ENCODE measurements at places on chromosomes 6 and 20.

DNA sequence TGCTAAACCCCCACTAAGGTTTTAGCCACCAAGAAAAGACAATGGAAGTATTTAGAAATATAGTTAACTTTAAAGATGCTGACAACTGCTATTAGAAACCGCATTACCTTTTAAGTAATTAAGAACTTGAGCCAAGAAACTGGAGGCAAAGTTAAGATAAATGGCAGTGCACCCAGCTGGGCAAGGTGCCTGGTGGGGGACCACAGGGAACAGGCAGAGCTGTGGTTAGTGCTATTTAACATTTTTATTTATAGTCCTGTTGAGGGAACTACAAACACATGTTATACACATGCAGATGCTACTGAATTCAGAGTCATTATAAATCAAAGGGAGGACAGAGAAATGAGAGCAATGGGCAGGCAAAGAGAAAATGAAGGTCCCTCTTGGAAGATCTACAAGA lies 447.9 kb downstream of the TFAP2B start:
- DNase-seq = no peak

- no peak for DNase-seq
These were observed 13.8 kb downstream of the PCIF1 start for GRCh38 chr20:45948261-45948733.

- DNase-seq = no peak
These were observed 73.9 kb downstream of the MDN1 start for GRCh38 chr6:89745716-89746115.

GRCh38 chr6:81690073-81690472 lies 62.4 kb downstream of the TENT5A start:
- DNase-seq = no peak

DNA sequence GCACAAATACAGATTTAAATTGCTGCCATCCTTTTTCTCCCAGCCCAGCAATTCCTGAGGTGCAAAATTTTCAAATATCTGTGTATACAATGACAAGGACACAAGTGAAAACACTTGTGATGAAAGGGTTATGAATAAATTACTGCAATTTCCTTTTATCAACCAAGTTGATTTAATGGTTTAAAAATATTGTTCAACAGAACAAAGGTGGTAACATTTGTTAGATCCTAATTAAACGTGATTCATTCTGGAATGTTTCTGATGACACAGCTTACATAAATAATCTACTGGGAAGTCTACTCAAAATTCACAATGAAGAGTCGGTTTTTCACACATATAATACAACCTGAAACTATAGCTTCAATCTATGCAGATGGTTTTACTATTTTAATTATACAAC lies 17.1 kb downstream of the B4GALT5 start:
- DNase-seq = no peak

GRCh38 chr20:31704225-31705119 lies 18.2 kb downstream of the BCL2L1 start:
- DNase-seq = no peak

- no peak for DNase-seq
These were observed 92.2 kb downstream of the CTNNBL1 start for GRCh38 chr20:37786043-37786442.

- DNase-seq = no peak
These were observed 725.5 kb downstream of the TBC1D32 start for GRCh38 chr6:120608826-120609225.

- no peak for DNase-seq
These were observed 129.3 kb upstream of the TOP1 start for GRCh38 chr20:40899344-40899743.

DNA sequence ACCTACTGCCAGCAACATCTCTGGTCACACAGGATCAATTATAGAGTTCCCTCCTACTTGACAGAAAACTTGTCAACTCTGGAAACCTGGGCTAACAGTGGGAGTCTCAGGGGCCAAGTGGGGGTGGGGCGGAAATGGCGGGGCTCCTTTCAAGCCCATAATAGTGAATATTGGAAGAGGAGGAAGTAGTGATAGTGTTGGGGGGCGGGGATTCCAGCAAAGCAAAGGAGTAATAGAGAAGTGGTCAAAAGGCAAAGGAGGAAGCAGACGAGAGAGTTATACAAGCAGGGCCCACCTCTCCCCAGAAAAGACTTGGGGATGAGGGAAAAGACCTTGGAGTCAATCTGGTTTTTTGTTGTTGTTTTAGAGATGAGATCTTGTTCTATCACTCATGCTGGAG lies 2.1 kb downstream of the DEF6 start:
- no peak for DNase-seq

DNA sequence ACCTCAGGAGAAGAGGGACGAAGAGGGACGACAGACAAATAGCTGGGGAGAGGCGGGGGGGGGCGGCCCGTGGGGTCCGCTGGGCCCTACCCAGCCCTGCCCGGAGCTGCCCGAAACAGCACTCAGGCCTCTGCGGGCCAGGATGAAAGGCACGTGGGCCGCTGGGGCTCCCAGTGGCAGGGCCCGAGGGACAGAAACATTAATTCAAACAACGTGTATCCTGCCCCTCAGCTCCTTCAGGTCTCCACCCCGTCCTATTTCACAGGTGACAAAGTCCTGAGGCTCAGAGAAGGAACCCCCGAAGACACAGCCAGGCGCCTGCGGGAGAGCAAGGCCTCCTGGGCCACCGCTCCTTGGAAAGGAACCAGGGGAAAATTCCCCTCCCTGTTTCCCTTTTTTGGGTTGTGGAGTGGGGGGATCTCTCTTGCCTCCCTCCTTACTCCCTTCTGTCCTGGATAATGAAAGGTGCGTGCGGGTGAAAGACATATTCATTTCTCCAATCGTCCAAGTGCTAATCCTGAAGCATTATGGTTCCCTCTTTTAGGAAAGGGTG lies 93.3 kb downstream of the RNASET2 start:
- DNase-seq = no peak

DNA sequence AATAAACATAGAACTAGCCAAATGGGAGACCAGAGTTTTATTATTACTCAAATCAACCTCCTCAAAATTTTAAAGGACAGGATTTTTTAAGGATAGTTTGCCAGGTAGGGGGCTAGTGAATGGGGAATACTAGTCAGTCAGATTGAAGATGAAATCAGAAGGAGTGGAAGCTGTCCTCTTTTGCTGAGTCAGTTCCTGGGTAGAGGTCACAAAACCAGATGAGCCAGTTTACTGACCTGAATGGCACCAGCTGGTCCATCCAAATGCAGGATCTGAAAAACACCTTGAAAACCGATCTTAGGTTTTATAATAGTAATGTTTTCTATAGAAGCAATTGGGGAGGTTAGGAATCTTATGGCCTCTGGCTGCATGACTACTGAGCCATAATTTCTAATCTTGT lies 558.2 kb downstream of the PKHD1 start:
- no peak for DNase-seq

- no peak for DNase-seq
These were observed 56.0 kb downstream of the RPRD1B start for GRCh38 chr20:38089500-38089899.

DNA sequence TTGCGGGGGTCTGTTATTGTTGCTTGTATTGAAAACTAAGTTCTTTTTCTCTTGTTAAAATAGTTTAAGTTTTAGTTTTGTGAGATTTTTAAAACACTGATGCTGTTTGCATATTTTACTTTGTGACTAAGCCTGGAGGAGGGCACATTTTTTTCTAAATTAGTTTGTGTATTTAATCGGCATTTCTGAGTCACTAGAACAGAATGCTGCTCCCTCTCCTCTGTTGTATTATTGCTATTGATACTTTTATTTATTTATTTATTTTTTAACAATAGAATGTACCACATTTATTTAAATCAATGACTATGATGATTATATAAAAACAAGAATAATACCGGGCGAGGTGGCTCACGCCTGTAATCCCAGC lies 5.1 kb upstream of the FAM50B start:
- DNase-seq = no peak

DNA sequence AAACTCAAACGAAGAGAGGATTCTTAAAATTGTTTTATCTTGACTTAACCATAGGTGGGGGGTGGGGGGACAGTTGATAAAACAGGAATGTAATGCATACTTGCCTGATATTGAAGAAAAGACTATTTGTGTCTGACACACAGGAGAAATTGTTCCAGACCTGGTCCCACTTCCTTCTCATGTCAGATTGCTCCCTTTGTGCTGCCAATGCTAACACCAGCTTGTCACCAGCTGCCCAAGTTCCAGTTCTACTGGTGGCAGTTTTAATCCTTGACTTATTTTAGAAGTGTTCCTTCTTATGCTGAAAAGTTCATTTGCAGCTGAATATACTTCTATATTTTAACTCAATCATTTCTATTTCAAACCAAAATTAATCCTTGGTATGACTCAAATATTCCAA lies 127.3 kb downstream of the GMDS start:
- DNase-seq = no peak

- no peak for DNase-seq
These were observed 87.1 kb downstream of the TMEM242 start for GRCh38 chr6:157236040-157236725.

DNA sequence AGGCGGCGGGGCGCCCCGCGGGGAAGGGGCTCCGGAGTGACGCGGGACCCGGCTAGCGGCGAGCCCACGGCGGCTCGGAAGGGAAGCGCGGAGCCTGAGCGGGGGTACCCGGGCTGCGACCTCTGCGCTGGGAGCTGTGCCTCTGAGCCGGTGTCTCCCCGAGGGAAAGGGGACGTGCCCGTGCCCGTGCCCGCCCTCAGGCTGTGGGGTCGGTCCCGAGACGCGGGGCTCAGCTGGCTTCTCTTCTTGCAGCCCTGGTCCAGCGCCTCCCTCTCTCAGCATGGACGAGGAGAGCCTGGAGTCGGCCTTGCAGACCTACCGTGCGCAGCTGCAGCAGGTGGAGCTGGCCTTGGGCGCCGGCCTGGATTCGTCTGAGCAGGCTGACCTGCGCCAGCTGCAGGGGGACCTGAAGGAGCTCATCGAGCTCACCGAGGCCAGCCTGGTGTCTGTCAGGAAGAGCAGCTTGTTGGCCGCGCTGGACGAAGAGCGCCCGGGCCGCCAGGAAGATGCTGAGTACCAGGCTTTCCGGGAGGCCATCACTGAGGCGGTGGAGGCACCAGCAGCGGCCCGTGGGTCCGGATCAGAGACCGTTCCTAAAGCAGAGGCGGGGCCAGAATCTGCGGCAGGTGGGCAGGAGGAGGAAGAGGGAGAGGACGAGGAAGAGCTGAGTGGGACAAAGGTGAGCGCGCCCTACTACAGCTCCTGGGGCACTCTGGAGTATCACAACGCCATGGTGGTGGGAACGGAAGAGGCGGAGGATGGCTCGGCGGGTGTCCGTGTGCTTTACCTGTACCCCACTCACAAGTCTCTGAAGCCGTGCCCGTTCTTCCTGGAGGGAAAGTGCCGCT lies 686 bp downstream of the ZGPAT start:
- DNase-seq = no peak

- DNase-seq = no peak
These were observed 73.9 kb downstream of the GFOD1 start for GRCh38 chr6:13413466-13413862.

GRCh38 chr6:39218868-39219567 lies 10.3 kb downstream of the KCNK5 start:
- no peak for DNase-seq

DNA sequence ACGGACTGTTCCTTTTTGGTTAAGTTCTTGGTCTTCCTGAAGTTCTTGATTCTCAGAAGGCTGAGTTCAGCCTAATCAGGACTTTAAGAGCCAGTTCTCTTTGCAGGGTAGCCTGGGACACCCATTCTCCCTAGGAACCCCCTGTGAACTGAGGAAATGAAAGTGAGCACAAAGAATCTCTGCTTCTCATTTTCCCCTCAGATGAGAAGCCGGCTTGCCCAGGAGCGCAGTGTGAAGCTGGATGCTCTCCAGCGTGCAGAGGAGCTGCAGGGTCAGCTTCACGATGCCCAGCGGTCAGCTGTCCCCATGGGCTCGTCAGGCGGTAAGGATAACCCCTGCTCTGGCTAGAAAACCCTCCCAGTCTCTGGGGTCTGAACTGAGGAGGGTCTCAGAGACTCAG lies 34.0 kb downstream of the CD164 start:
- DNase-seq = no peak

DNA sequence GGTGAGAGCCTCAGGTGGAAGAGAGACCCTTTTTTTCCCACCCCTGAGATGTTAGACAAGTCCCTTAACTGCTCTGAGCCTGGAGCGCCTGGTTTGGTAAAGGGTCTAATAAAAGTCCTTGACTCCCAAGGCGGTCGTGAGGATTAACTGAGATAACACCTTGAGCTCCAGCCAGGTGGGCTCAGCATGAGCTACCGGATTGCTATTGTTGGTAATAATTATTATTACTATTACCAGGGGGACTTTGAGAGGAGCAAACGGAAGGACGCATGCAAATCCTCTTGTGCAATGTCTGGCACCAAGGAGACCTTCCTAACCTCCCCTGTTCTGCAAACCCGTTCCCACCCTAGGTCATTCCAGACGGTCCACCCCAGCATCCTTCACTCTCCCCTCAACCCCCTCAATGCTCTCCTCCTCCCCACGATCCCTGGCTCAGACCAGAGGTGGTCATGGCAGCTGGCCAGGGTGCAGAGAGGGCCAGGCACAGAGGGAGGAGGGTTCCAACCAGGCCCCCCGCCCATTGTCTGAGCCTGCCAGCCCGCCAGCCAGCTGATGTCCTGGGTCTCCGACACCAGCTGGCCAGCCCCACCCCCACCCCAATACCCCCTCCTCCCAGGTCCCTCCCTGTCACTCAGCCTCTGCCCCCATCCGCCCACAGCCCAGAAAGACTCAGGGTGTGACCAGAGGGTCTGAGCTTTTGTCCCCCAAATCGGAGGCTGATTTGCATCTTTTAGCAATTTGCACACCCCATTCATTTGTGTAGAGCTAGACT lies 14.3 kb upstream of the CBFA2T2 start:
- DNase-seq = no peak

- no peak for DNase-seq
These were observed 111.7 kb upstream of the NEDD9 start for GRCh38 chr6:11343963-11344723.

DNA sequence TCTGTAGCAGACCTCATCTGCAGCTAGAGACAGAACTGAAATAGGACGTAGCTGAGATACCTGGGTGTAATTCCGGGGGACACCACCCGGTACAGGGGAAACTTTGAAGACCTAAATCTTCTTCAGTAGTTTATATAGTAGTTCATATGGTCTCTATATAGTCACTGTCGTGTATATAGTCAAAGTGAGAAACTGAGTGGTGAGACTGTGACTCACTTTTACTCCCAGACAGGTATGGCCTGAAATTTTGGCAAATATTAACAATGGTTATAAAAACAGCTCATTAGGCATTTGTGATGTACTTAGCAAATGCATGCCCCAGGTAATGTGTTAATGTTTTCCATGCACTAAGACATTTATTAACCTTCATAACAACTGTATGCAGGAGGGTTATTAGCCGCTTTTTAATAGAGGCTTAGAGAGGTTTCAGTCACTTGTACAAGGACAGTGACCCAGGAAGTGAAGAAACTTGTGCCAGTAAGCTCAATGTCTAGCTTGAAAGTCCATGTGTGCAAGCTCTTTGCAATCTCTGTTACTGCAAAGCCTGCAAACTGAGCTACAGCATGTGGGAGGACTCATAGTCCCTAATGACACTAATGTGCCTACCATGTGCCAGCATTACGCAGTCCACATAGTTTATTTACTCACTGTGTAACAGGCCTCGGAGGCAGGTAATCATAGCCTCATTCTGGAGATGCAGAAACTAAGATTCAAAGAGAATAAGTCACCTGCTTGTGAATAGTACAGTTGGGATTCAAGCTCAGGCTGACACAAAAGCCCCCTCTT lies 165.4 kb upstream of the CHD6 start:
- DNase-seq = no peak

GRCh38 chr6:26243752-26244151 lies 121.2 kb upstream of the BTN3A2 start:
- DNase-seq = no peak

- no peak for DNase-seq
These were observed 270.1 kb downstream of the TFAP2A start for GRCh38 chr6:10144772-10145171.

- no peak for DNase-seq
These were observed 55.6 kb upstream of the POLR1H start for GRCh38 chr6:30005482-30005881.
